ENCODE measurements at places on chromosomes 2 and 18.

GRCh38 chr18:45777393-45777792, 48.1 kb upstream of the SIGLEC15 start:
- DNase-seq = peak; percentile 86

DNA sequence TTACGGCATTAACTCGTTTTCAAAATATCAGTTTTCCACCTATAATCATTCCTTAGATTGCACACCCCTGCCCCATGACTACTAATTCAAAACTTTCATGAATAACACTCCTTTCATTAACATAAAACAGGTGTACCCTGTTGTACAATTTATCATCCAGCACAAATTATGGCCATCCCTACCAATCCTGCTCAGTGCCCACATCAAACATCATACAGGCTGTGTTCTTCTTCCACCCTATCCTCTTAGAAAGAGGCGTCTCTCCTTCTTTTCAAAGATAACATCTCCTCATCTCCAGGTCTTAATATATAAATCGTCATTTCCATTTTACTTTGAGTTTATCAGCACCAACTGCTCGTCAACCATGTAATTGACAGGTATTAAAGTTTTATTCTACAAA, 67.6 kb downstream of the SLC66A3 start:
- DNase-seq = no peak

DNA sequence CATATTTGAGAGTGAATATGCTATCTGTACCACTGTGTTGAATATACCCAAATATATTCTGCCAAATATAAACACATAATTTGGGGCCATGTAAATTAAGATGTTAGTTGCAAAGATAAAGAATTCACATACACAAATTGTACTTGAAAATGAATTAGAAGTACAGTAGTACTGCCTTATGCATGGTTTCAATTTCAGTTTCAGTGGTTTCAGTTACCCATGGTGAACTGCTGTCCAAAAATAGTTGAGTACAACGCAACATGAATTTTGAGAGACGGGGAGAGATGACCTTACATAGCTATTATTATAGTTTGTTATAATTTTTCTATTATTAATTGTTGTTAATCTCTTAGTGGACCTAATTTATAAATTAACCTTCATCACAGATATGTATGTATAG, 1313.0 kb upstream of the FAM98A start:
- no peak for DNase-seq

DNA sequence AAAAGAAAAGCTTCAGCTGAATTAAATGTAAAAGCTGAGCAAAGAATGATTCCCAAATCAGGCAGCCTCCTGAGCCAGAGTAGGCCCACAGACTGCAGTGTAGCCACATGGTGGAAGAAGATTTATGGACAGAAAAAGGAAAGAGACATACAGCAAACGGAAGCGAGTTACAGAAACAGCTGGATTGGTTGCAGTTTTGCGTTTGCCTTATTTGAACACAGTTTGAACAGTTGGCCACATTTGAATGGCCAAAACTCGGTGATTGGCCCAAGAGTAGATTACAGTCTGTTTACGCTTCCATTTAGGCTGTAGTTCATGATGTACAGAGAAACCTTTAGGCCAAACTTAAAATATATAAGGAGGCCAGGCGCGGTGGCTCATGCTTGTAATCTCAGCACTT, 35.1 kb downstream of the SH2D6 start:
- DNase-seq = no peak

GRCh38 chr2:219724628-219725027, 97.2 kb downstream of the SLC4A3 start:
- peak; percentile 36 for DNase-seq

DNA sequence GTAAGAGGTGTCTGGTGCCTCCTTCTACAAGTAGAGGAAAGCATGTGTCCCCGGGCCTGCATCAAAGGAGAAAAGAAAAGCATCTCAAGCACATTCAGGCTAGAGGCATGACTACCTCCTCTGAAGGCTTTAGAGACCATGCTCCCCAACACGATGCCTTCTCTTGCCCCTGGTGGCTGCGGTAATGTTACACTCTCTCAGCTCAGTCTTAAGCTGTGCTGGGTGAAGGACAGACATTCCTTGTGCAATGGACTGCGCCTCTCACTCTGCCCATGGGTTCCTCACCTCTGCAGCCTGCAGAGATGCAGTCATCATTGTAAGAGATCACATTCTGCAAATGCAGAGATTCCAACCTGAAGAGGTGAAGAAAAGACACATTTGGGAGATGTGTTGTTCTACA, 148.2 kb upstream of the HNRNPA3 start:
- no peak for DNase-seq

GRCh38 chr2:217382794-217383193, 522.9 kb upstream of the TNP1 start:
- no peak for DNase-seq

DNA sequence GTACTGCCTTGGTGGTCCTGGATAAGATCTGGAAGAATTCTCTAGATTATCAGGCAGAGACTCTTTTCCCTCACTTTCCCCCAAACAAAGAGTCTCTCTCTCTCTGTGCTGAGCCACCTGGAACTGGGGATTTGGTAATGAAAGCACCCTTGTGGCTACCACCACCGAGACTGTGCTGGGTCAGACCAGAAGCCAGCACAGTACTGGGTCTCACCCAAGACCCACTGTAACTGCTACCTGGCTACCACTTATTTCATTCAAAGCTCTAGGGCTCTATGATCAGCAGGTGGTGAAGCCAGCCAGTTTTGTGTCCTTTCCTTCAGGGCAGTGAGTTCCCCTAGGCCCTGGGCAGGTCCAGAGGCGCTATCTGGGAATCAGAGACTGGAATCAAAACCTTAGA, 269.6 kb upstream of the CWC22 start:
- DNase-seq = no peak

All from GM03348 (cell line).